ENCODE measurements at places on chromosomes 1 and 21.

GRCh38 chr1:63928186-63929105 lies 154.6 kb downstream of the ROR1 start:
- no peak for DNase-seq

DNA sequence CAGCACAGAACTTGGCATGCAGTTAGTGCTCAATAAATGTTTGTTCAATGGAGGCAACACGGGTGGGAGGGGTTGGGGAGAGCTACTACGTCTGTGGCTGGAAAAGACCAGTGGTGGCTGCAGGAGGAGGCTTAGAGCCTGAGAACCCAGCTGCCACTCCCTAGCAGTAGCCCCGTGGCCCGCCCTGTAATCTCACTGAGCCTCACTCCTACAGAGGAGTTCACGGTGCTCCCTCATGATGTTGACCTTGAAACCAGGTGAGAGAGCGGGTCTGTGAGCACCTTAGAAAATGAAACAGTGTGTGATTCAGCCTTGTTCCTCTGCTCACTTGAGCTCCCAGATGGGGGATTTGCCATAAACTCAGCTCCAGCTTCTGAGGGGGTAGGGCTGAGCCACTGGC lies 299.6 kb downstream of the NPHP4 start:
- DNase-seq = no peak

- peak; percentile 23 for DNase-seq
Measured at GRCh38 chr1:228337711-228338520, 68.7 kb downstream of the TRIM11 start.

- no peak for DNase-seq
Measured at GRCh38 chr1:15384301-15384901, 25.3 kb upstream of the EFHD2 start.

DNA sequence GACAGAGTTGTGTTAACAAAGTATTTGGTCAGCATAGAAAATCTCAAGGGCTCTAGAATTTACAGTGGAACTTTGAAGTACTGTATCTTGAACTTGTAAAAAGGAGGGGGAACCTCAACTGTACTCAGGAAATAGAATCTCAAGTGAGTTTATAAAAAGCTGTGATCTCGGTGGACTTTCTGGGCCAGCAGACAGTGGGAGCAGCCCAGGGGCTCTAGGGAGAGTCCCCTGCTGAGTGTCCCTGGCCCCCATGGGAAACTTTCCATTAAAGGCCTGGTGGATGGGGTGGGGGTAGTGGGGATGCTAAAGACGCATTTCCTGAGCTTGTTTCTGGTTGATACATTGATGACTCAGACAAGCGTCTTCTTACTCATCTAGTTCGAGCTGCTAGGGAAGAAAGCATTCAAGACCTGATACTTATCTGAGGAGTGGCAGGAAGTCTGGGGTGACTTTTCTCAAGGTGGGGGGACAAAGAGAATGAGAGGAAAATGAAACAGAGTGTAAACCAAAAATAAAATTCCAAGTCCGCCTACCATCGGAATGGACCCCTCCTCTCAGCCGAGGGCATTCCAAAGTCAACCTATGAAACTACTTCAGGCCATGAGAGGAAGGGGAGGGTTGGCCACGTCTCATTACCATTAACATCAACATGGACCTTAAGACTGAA lies 65.5 kb downstream of the NID1 start:
- DNase-seq = no peak

DNA sequence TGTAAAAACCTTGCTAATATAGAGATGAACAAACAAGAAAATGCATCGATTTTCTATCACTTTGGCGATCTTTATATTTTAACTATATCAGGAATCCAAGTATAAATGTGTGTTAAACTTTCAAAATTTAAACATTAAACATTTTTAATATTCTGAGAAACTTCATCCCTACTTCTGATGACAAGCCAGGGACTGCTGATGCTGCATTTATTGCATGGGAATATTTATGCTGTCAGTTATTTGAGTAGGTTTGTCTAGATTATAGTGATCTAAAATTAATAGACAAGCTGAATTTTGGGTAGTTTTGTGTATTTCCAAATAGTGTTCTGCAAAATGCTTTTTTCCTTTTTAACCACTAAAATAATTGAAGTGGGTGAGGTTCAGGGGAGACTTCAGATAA lies 175.3 kb downstream of the LEPR start:
- no peak for DNase-seq

DNA sequence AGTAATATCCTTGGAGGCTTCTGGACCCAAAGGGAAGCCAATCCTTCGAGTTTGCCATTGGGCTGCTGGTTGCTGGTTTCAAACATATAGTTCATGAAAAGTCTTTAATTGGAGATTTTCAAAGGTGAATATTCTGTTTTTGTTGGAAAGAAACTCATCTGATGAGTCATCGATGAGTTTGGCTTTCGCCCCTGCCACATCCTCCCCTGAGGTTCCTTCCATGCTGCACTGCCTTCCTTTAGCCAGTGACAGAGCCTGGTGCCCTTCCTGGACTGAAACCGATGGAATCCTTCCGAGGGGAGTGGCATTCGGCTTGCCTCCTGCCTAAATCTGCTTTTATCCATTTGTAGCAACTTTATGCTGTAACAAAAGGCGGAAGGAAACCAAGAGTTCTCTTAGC lies 550.0 kb downstream of the KIF26B start:
- no peak for DNase-seq

DNA sequence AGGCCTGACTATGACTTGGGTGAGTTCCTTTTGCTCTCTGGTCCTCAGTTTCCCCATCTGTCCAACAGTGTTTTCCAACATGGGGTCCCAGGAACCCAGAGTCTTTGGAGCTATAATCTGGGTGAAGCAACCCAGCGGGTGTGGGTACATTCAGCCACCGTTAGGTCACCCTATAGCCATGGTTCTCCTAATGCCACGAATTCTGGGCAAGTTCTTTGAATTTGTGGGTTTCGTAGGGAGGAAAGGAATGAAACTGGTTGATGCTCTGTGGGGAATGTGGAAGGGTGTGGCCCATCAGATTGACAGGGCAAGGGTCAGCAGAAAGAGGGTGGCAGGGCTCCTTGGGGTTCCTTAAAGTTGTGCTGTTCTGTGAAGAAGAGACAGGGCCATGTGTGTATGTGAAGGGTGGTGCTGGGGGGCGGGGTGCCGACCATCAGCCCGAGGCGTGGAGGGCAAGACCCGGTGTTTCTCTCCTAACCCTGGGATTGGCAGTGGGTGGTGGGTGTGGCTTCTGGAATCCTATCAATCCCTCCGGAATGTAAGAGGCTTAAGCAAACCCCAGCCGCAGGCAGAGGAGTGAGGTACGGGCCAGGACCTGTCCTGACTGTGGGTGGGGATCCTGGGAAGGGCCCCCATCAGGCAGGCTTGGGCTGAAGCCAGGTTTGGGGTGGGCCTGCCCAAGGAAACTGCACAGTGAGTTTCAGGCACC lies 35.5 kb upstream of the ZNF362 start:
- DNase-seq = peak; percentile 74

GRCh38 chr21:44703731-44704635 lies 7.0 kb downstream of the KRTAP10-12 start:
- DNase-seq = peak; percentile 25

GRCh38 chr1:115677182-115677555 lies 35.4 kb downstream of the VANGL1 start:
- no peak for DNase-seq

DNA sequence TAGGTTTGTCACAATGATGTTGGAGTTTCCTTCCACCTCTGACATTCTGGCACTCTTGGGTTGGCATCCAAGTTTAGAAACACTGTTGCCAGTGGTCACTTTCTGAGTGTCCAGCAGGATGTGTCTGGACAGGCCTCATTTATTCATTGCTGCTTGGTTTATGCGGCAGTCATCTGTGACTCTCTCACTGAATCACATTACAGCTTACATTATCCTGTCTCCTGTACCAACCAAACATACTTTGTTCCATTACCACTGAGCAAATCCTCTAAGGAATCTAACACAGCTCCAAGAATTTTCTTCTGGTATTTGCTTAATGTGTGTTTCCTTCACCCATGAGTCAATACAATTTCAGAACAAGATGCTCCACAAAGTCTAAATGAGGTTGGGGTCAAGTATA lies 19.9 kb downstream of the SGIP1 start:
- no peak for DNase-seq

DNA sequence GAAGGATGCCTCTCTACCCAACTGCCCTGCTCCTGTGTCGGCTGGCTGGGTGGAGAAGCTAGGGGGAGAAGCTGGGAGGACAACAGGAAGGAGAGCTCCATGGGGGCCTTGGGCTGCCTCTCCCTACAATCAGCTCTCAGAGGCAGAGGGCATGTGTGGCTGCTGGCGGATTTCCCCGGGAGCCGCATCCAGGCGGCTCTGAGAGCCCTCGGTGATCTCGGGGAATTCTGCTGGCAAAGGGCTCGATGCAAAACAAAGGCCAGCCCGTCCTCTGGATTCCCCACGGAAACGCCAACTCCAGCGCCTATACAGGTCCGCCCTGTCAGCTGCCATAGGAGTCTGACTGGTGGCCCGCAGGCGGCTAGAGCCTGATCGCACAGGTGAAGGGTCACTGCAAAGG lies 26.4 kb upstream of the EVA1B start:
- DNase-seq = no peak

DNA sequence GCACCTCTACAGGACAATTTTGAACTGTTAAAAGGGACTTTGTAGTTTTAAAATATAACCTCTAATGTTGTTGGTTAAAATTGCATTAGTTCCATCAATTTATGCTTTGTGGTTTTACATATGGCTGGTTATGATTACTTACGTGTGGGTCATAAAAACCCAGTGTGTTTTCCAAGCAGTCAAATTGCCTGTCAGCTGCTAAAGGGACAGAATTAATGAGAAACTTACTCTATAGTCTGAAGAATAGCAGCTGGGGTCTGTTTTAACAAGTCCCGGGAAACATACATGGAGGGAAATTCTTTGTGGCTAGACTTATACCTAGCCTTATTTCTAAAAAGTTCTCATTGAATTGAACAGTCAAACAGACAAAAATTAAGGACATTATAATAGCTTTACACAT lies 820.9 kb upstream of the ADGRL4 start:
- no peak for DNase-seq

DNA sequence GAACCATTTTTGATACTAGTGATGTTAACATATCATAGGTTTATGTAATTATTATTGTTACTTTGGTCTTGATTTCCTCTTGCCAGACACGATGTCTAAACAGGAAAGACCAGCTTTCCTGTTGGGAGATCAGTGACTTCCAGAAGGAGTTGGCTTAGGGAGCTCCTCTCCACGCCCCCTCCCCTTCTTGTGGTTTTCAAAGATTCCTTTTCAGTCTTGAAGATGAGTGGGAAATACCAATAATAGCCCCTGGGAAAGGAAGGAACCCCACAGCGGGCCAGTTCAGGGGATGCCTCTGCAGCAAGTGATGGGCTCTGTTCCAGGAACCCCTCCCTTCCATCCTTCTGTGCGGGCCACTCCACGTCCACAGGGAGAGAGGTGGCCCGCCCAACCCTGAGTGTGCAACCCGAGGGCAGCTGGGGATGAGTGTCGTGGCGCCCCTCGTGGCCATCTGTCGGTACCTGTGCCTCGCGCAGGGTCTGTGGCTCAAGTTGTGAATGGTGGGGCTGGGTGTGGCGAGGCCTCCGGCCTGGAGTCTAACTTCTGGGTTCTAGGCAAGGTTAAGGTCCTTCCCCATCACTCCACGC lies 65.7 kb downstream of the TLR5 start:
- DNase-seq = no peak

DNA sequence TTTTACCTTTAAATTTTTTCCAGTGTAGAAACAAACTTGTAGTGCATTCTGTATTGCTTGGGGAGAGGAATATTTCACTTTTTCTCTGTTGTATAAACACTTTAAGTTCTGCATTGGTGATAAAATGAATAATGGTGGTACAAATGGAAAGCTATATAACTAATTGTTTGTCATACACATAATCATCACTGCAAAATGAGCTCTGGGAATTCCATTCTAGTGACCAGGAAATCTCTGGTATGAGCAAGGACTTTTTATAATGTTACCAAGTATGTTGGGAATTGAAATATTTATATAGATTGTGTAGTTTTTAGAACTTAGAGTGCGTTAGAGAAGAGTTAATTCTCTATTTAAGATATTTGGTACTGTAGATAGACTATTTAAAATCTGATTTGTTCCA lies 5.0 kb upstream of the FMN2 start:
- no peak for DNase-seq

DNA sequence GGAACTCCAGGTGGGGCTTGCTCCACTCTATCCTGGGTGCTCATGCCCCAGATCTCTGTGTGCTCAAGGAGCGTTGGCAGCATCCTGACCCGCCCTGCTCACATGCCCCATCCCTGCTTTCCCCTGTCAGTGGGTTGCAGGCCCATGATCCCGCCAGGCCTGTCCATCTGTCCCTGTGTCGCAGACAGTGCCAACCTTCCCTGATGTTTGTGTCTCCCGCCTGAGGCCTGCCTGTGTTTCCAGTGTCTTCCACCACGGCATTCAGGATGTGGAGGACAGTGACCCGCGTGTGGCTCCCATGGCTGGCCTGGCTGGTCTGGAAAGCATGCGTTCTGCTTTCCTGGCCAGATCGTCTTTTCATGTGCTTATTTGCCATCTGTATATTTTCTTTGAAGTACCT lies 82.9 kb downstream of the PCBP3 start:
- DNase-seq = no peak

- no peak for DNase-seq
Measured at GRCh38 chr21:27152996-27153395, 186.1 kb upstream of the ADAMTS5 start.

DNA sequence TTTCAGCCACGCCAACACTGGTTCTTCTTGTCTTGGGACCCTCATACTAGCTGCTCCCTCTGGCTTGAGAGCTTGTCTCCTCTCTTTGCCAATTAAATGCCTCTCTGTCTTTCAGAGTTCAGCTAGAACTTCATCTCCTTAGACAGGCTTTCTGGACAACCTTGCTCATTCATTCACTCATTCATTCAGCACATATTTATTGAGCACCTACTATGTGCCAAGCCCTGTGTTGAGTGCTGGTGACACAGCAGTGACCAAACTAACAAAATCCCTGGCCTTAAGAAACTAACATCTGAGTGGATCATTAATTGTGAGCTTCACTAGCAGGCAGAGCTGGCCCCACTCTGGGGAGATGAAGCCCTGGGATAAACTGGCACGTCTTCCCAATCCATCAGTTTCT lies 24.9 kb upstream of the CASZ1 start:
- DNase-seq = no peak

GRCh38 chr1:185551008-185551407 lies 183.2 kb upstream of the HMCN1 start:
- no peak for DNase-seq

DNA sequence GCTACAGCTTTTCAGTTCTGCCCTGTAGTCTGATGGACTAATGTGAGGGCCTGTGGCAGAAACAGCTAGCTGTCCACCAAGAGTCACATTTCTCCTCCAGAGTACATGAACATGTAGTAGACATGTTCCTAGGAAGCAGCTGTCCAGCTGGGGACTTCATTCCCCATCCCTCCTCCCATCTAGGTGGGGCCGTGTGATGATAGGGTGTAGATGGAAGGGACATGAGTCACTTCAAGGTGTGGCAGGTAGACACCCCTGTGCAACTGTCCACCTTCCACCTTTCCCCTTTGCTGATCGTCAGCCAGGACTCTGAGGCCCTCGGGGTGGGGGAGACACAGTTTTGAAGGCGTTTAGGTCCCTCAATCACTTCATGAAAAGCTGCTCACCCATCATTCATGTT lies 3.6 kb upstream of the RD3 start:
- no peak for DNase-seq

GRCh38 chr1:21005466-21006239 lies 171.0 kb downstream of the EIF4G3 start:
- no peak for DNase-seq

- peak; percentile 58 for DNase-seq
Measured at GRCh38 chr1:31977385-31978131, 36.1 kb upstream of the KHDRBS1 start.
